ENCODE measurements at places on chromosomes 12 and 14.

- no peak for DNase-seq
Observed at GRCh38 chr12:41605545-41606305, 417.6 kb downstream of the PDZRN4 start.

DNA sequence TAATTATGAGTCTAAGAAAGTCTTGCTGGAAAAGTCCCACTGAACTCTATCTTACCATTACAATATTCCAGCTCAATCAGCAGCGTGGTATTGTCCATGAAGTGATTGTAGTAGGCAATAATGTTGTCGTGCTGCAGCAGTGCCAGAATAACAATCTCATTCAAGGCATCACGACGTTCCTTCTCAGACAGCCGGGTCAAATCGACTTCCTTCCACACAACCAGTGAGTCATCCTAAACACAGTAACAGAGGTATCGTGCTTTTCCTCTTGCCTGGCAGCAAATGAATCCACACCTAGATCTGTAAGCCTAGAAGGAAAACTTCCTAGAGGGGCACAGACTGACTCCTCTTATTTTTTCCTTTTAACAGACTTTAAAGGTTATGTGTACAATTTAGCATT, 2.9 kb downstream of the NEK9 start:
- peak; percentile 56 for DNase-seq

GRCh38 chr14:56886471-56887062, 76.3 kb upstream of the OTX2 start:
- no peak for DNase-seq

- no peak for DNase-seq
Observed at GRCh38 chr12:54004841-54005530, 3.8 kb upstream of the HOXC8 start.

GRCh38 chr12:66187821-66188220, 1.2 kb upstream of the IRAK3 start:
- no peak for DNase-seq

DNA sequence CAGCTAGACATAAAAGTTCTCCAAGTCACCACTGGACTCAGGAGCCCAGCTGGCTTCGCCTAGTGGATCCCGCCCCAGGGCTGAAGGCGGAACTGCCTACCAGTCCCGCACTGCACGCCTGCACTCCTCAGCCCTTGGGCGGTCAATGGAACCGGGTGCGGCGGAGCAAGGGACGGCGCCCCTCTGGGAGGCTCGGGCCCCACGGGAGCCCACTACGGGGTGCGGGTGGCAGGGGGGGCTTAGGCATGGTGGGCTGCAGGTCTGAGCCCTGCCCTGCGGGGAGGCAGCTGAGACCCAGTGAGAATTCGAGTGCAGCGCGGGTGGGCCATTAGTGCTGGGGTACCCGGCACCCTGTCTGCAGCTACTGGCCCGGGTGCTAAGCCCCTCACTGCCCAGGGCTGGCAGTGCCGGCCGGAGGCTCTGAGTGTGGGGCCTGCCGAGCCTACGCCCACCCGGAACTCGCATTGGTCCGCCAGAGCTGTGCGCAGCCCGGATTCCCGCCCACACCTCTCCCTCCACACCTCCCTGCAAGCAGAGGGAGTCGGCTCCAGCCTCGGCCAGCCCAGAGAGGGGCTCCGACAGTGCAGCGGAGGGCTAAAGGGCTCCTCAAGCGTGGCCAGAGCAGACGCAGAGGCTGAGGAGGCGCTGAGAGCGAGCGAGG, 11.4 kb upstream of the G2E3 start:
- DNase-seq: no peak

GRCh38 chr14:80350707-80351106, 139.4 kb upstream of the DIO2 start:
- DNase-seq: no peak

DNA sequence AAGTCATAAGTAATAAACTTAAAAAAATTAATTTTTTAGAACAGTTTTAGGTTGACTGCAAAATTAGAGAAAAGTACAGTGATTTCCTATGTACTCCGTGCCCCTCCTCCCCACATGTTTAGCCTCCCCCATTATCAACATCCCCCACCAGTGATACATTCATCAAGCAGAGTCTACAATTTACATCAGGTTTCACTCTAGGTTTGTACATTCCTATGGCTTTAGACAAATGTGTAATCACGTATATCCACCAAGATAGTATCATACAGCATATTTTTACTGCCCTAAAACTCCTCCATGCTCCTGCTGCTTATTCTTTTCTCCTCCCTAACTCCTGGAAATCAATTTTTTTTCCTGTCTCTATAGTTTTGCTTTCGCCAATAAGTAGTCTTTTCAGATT, 438.7 kb downstream of the LRFN5 start:
- DNase-seq: no peak

- peak; percentile 49 for DNase-seq
Observed at GRCh38 chr12:25557830-25558436, 4.8 kb upstream of the LMNTD1 start.

DNA sequence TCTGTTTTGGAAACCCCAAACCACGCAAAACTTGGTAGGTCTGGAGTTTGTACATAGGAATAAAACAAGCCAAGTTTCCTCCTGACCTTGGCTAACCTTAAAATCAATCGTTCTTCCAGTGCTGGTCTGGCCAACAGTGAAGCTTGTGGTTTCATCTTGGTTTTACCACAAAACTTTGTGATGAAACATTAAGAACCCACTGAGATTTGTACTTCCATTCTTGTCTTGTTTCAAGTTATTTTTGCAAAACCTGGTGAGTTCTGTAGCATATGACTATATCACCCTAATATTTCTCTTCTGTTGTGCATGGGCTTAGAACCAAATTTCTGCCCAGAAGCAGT, 26.4 kb downstream of the SIX1 start:
- peak; percentile 89 for DNase-seq

GRCh38 chr12:57744194-57744776, 554 bp upstream of the TSPAN31 start:
- peak; percentile 93 for DNase-seq

- DNase-seq: no peak
Observed at GRCh38 chr12:50948798-50949197, 3.5 kb upstream of the HIGD1C start.

GRCh38 chr12:52221912-52222457, 11.1 kb upstream of the KRT7 start:
- peak; percentile 46 for DNase-seq

GRCh38 chr14:105193916-105194782, 13.0 kb upstream of the NUDT14 start:
- DNase-seq: no peak

GRCh38 chr14:79101388-79101787, 931.2 kb downstream of the NRXN3 start:
- DNase-seq: no peak

- no peak for DNase-seq
Observed at GRCh38 chr14:60332869-60333268, 83.8 kb downstream of the PPM1A start.

DNA sequence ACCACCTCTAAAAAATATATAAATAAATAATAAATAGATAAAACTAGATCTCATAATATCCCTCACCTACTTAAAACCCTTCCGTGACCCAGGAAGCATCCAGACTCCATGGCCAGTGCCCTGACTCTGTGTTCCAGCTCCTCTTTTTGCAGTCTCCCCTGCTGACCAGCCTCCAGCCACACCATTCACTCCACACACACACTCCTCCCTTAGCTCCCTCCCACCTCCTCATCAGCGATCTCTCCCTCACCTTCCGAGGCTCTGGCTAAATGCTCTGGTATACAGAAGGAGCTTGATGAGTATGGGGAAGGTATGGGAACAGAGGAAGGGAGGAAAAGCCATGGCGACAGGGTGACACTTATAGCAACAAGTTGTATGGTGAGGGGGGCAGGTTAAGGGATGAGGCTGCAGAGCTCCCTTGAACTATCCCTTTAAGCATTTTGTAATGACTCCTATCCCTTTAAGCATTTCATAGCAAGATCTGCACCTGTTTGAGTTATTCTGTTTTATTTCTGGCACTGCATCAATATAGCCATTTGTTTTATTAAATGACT, 26.1 kb upstream of the EIF4B start:
- DNase-seq: no peak

GRCh38 chr14:61284001-61284400, 2.9 kb upstream of the TMEM30B start:
- DNase-seq: no peak

- no peak for DNase-seq
Observed at GRCh38 chr12:112714166-112714710, 77.3 kb upstream of the RPH3A start.

DNA sequence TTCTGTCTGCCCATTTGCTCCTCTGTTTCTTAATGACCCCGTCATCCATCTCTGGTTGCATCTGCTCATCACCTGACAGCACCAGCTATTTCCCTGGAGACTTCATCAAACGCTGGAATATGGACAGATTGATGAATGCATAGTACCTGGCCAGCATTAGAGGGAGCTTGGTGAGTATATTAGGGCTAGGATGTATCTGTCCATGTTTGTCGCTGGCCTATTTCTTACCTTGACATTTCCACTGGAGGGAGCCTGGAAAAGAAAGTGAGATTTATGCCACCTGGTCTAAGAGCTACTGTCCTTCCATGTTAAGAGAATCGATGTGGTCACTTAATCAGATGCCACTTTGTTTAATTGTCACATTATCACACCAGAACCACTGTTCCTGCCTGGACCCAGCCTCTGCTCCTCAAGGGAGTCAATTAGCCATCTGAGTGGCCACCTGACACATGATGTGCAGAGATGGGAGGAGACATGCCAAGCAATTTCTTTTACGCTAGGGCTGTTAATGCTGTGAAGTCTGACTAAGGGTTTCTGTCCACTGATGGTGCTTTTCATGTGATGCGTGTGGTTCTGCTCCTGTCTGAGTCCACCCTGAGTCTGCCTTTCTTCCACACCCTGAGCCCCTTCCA, 75.3 kb upstream of the SFSWAP start:
- DNase-seq: no peak

DNA sequence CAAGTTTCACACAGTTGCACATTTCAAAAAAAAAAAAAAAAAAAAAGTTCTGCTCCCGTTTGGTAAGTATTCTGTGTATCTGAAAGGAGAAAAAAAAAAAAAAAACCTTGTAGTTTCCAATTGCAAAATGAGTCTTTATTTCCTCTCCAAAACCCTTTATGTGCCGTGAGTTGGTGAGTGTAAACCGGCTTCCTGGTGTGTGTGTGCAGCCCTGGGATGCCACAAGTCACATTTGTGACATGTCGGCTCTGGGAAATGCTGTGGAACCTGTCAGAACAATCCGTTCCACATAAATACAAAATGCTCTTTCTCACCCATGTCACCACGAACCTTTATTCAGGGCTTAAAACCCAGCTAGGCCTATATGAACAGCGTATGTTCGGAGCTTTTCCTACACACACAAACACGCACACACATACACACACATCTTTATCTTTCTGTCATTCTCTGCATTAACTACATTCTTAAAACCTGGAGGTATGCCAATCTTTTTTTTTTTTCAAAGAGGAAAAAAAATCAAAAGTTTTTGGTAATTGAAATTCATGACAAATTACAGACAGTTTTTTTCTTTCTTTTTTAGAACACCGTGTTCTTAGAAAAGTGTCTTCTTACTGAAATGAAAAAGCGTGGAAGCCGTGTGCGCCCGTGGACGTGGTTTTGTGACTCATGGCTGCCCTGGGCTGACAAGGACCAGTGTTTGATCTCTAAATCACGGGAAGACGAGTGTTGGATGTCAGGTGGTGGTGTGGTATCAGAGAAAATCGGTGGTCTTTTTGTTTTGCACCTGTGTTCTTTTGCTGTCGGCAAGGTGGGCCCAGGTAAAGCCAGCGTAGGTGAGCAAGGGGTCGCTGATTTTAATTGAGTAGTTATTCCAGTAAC, 612.0 kb downstream of the VRK1 start:
- DNase-seq: no peak

DNA sequence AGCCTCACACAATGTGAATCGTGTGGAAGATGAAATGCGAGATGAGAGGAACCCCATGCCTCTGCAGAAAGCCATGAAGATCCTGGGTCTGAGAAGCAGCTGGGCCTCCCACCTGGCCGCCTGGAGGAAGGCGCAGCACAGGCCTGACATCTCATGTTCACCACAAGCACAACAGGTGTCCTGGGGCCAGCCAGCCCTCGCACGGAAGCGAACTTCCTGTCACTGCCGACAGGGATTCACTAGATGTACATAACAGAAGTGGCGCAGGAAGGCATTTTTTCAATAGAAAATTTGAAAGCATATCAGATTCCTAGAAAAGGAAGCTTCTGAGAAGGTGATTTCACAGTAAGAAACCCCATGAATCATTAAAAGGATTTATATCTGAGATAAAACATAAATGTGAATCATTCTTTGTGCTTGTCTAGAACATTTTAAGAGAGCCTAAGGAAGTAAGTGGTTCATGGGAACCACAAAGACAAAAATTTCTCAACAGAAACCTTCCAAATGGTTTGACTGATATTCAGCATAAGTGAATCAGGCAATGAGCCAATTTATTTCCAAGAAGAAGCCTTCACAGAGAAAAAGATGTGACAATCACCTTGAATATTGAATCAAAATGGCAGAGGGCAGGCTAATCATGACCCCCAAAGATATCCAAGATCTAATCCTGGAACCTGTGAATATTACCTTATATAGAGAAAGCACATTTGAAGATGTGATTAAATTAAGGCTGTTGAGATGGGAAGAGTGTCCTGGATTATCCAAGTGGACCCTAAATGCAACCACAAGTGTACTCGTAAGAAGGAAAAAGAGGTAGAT, 311.9 kb downstream of the DUSP6 start:
- no peak for DNase-seq

DNA sequence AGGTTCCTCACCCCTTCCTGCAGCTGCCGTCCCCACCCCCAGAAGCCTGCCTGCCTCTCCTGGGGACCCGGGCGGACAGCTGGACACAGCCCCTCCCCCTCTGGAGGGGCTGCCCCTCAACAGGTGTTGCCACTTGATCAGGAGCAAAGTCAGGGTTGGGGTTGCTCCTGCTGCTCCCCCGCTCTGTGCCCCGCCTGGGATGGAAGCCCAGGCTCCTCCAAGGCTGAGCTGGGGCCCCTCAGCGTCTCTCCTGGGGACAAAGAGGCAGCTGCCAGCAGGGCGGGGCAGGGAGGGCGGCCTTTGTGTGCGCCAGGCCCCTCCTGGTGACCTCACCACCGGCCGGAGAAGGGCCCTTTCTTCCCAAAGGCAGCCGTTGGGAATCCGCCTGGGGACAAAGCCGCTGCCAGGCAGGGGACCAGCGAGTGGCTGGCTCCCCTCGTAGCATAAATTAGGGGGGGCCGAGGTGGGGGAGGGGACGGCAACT, 13.7 kb downstream of the TRMT61A start:
- DNase-seq: no peak

GRCh38 chr14:39680777-39681176, 248.5 kb upstream of the FBXO33 start:
- no peak for DNase-seq

DNA sequence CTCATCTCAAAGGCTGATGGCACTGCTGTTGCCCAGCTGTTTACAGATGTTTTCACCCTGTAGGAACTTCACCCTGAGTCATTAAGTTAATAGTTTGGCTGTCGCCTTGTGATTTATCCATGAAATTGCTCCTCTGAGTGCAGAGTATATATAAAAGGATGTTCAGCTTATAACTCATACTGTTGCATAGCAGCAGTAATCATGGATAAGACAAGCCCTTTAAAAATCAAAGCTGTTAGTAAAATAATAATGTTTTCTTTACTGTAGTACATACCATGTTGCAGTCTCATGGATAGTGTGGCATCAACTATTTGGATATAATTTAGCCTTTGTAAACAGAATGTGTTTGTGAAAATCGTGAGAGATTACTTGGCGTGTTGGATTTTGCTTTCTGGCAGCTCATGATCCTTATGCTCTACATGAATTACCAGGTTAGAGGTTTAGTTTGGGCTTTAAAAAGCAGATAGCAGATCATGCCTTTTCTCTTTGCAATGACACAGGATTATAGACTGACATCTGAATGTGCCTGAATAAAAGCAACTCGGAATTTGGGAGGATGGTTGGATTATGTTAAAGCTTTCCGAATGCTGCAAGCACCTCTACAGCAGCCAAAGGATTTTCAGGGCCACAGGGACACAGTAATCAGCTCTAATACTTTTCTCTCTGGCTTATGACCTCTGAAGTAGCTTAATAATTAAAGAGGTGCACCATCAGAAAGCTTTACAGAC, 279.7 kb upstream of the ATP2B1 start:
- DNase-seq: no peak

Measured in fibroblast of gingiva (primary cell).